ENCODE measurements at places on chromosomes 4 and X.

DNA sequence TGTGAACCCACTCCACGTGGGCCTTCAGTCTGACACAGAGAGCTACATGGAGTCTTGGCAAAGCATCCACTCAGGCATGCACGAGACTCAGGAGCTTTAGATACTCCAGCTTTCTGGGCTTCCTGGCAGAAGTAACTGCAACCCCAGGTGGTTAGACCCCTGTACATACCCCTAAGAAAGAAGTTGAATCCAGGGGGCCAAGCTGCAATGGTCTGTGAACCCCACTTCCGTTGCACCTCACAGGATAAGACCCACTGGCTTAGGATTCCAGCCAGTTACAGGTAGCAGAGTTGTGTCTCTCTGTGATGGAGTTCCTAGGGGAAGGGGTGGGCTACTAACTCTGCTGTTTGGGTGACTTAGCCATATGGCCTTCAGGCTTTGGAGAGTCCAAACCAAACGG is 21.4 kb upstream of the FAAH2 start:
- DNase-seq, result no peak

GRCh38 chr4:152640058-152640921 is 39.5 kb downstream of the TMEM154 start:
- no peak for DNase-seq

GRCh38 chr4:119774840-119775239 is 146.2 kb upstream of the PDE5A start:
- DNase-seq, result no peak

DNA sequence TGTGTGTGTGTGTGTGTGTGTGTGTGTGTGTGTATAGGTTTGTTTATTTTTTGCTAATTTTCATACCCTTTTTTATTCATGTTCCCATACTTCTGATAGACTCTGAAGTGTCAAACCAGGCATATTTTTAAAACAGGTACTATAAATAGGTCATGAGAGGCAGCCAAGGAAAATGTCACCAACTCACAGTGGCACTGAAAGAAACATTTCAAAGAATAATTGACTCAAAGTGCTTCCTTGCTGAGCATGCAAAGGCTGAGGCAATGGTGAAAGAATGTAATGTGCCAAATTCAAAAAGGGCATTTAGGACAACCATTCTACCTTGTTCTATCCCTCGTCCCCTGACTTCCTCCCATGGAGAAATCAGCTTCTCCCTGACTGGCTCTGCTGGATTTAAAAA is 95.5 kb downstream of the EIF4E start:
- no peak for DNase-seq

- DNase-seq, result no peak
Observed at GRCh38 chr4:38106886-38107514, 146.8 kb downstream of the PTTG2 start.

- no peak for DNase-seq
Observed at GRCh38 chrX:50327235-50327634, 122.7 kb downstream of the CCNB3 start.

GRCh38 chr4:176123710-176124407 is 58.2 kb downstream of the WDR17 start:
- DNase-seq, result peak; percentile 41

DNA sequence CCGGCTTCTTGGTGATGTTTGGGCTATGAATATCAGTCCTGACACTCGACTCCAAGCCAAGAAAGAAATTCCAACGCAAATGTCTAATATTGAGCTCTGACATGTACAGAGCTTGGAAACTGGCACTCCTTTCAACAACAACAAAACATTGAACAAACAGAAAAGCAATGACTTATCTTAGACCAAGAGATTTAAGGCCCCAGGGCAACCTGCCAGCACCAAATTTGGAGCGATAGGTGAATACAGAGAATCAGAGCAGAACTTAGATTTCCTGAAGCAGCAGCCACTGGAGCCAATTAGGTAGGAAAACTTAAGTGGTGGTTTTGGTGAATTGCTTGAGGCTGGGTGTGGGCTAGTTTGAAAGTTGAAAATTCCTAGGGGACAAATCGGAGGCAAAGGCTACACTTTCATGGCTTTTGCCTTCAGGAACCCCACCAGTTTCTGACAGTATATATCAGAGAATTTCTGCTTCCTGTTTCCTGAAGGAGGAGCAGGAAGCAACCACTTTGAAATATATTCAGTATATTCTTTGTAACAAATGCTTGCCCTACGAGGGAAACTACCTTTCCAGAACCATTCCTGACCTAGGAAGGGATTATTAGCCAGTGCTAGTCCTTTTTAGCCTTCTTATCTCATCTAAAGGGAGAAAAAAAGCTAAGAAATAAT is 10.1 kb upstream of the FMR1 start:
- no peak for DNase-seq

GRCh38 chr4:105630670-105631655 is 77.5 kb downstream of the INTS12 start:
- DNase-seq, result no peak

- no peak for DNase-seq
Observed at GRCh38 chrX:71958281-71958675, 47.6 kb downstream of the NHSL2 start.

- DNase-seq, result no peak
Observed at GRCh38 chr4:74661427-74662201, 132.7 kb downstream of the BTC start.

- DNase-seq, result no peak
Observed at GRCh38 chr4:85777908-85778631, 303.1 kb downstream of the ARHGAP24 start.

DNA sequence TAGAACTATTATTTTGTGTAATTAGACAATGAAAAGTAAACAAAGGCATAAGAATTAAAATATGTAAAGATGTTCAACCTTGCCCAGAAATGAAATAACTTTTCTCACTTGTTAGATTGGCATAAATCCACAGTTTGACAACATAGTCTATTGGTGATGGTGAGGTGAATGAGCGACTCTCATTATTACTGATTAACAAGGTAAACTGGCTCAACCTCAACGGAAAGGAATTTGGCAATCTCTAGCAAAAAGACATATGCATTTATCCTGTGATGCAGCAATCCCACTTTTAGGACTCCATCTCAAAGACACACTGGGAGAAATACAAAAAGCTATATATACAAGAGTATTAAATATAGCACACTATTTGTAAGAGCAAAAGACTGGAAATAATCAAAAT is 22.3 kb downstream of the UBA6 start:
- no peak for DNase-seq

DNA sequence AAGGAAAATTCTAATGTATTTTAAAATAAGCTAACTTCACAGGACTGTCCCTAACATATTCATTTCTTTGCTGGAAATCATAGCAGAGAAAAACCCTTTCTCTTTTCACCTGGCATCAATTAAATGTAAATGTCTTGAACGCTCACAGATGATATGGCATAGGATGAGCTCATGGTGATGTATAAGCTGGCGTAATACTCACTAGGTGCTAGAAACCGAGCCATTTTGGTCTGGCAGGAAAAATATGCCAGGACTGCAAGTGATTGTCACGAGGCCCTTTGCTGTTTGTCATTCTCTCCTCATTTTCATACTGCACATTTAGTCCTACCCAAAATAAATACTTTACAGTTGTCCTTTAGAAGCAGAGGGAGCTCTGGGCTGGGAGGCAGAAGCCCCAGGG is 222.7 kb upstream of the LNX1 start:
- no peak for DNase-seq

GRCh38 chr4:169233691-169234090 is 37.1 kb downstream of the SH3RF1 start:
- DNase-seq, result no peak

DNA sequence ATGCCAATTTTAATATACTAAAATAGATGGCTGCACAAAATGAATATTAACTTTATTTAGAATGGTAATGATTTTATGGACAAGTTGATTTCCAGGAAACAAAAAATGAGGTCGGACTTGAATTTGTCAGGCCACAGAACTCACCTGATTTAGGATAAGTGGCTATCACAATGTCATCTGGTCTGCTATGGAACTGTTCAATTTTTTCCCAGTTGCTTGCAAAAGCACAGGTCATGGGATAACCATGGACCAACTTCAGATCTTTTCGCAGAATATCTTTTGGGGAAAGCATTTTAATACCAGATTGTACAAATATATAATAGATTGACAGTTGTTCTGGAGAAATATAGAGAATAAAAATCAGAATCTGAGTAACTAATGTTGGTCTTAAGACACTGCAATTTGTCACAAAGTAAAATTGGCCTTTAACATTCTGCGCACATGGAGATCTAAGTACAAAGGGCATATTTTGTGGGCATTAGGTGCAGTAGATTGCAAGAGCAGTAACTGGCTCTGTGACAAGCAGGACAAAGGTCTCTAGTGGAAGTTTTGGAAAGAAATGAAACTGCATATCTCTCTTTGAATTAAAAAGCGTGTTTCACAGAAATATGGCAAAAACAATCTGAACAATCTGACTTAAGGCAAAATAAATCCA is 5.4 kb downstream of the SULT1B1 start:
- no peak for DNase-seq

- no peak for DNase-seq
Observed at GRCh38 chr4:66572949-66573348, 902.7 kb upstream of the EPHA5 start.

GRCh38 chr4:93116624-93117023 is 711.9 kb upstream of the ATOH1 start:
- DNase-seq, result no peak

GRCh38 chr4:3634894-3635820 is 102.9 kb upstream of the LRPAP1 start:
- DNase-seq, result no peak

GRCh38 chr4:3145234-3145924 is 70.9 kb downstream of the HTT start:
- DNase-seq, result no peak

GRCh38 chrX:39756086-39756883 is 341.5 kb downstream of the BCOR start:
- no peak for DNase-seq

DNA sequence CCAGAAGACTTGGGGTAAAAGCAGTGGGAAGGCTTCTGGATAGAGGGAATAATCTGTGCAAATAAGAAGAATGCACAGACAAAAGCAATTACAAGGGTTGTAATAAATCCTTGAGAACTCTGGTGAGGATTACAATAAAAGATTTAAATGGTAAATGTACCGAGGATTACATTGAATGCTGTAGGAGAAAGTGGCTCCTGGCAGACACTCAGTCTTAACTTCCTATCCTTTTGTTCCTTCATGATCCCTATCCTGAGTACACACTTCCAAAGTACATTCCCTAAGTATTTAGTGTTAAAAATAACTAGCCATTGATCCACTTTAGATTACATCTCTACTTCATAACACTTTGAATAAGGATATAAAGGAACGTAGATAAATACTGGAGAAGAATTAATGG is 205.4 kb downstream of the SPATA18 start:
- DNase-seq, result no peak

DNA sequence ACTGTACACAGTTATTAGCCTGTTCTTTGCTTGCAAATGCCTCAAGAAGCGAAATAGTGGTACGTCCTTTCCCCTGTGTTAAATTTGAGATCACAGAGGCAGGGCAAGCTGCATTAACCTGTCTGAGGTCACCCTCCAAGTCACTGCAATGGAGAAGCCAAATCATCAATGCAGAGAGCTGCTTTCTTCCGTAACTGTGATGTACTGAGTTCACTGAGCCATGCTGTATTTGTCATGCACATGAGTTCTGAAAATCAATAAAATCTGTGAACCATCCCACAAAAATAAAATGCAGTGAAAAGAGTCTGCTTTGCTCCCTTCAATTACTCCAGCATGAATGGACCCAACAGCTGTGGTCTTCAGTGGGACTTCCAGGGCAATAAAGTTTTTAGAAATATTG is 393.5 kb downstream of the KCNIP4 start:
- DNase-seq, result no peak

DNA sequence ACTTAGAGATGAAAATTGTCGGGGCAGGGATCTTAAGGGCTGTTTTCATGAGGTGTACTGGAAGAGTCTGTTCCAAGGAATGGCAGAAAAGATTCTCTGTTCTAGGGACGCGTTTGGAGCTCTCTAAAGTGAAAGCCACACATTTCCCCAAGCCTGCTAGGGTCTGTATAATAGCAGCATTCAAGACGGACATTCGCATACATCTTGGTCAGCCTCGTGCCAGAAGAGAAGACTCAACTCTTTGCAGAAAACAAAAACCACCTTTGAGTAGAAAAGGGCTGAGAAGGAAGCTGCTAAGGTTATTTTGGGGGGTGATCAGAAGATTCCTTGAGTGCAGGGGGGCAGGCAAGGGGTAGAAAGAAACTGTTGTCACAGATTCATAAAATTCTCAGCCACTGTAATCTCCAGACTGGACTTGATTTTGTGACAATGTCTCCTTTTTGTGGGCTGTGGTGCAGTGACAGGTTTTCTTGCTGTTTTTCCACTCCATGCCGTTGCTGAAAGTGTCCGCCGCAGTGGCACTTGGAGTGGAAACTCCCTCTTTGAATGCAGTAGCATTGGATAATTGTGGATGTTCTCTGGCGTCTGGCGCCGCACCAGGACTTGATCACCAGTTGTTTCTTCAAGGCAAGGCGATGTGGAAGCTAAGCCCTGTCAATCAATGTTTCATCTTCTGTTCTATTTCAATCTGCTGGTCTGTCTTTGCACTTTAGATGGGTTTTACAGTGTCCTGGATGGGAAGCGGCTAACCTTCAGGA is 2.9 kb downstream of the GYG2 start:
- no peak for DNase-seq

DNA sequence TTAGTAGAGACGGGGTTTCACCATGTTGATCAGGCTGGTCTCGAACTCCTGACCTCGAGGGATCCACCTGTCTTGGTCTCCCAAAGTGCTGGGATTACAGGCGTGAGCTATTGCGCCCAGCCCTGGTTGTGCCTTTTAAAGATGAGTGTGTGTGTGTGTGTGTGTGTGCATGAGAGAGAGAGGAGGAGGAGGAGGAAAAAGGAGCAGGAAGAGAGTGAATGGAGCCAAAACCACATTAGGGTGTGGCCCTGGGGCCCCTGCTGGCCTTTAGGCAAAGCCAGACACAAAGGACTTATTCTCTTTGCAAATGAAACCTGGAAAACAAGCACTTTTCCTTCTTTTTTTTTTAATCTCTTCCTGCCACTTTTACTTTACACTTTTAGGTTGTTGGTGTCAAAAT is 48.2 kb upstream of the KLF3 start:
- no peak for DNase-seq

DNA sequence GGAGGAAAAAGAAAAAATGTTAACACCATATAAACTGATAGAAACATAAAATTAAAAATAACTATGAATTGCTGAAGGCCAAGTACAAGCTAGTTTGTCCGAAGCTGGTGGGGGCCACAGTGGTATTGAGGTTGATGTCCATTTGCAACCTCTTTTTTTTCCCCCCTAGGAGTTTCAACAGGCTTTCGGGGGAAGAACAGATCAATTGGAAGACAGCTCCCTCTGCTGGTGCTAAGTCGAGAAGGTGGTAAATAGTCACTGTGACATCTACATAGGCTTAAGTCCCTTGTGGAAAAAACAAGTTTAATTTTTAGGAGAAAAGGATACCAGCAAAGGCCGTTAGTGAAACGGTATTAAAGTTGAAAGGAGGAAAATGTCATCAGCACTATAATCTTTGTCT is 115.7 kb upstream of the ZXDA start:
- no peak for DNase-seq

All from right forelimb (tissue), 1 donor.